Stimulated activated CD4-positive, alpha-beta T cell treated with anti-CD3 and anti-CD28 coated beads, Interleukin-15, amount 100 ng/mL, for 1 hour (primary cell): ENCODE measurements at places on chromosomes 5 and 9.

GRCh38 chr5:53076014-53076583 is 33.5 kb downstream of the MOCS2 start:
- DNase-seq, result no peak

GRCh38 chr5:54753034-54753433 is 232.4 kb downstream of the ESM1 start:
- DNase-seq, result no peak

- DNase-seq, result no peak
Measured at GRCh38 chr9:93810028-93810971, 144.9 kb downstream of the BARX1 start.

GRCh38 chr5:180018347-180019060 is 53.1 kb downstream of the RNF130 start:
- no peak for DNase-seq

- no peak for DNase-seq
Measured at GRCh38 chr5:5726401-5726800, 303.9 kb downstream of the ICE1 start.

GRCh38 chr5:82225525-82226172 is 52.5 kb downstream of the RPS23 start:
- peak; percentile 20 for DNase-seq

- no peak for DNase-seq
Measured at GRCh38 chr9:21404146-21404545, 4.8 kb upstream of the IFNA8 start.

DNA sequence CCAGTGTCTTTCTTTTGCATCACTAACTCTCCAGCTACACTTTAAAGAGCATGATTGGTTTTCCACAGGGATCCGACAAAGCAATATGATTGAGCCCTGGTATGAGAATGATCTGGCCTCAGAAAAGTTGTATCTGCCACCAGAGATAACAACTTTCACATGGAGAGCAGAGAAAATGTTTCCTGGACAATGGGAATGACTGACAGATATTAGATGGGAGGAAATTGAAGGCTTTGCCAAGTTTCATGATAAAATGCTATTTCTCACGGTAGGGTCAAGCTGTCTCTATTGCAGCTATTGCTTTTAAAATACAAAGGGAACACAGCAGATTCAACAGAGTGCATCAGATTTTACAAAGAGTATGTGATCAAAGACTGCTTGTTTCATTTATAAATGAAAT is 56.4 kb upstream of the GLIS3 start:
- no peak for DNase-seq

- DNase-seq, result no peak
Measured at GRCh38 chr5:23014825-23015224, 161.7 kb upstream of the CDH12 start.

DNA sequence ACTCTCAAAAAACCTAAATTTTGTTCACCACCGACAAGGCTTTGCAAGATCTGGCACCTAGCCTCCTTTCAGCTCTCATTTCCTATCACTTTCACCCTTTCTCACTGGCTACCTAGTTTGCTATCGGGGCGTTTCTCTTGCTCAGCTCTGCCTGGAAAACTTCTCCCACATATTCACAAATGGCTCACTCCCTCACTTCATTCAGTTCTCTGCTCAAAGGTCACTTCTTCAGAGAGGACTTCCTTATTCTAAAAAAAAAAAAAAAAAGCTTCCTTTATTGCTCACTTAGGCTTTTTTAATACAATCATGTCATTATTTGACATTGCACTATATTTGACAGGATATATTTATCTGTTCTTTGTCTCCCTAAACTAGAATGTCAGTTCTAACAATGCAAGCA is 2.1 kb upstream of the SLC25A46 start:
- no peak for DNase-seq

- no peak for DNase-seq
Measured at GRCh38 chr5:33968211-33969005, 16.1 kb downstream of the SLC45A2 start.

- no peak for DNase-seq
Measured at GRCh38 chr5:25568989-25569625, 924.3 kb upstream of the CDH10 start.

- no peak for DNase-seq
Measured at GRCh38 chr5:117793963-117794362, 1194.4 kb downstream of the DTWD2 start.

- DNase-seq, result peak; percentile 3
Measured at GRCh38 chr5:65480306-65480865, 1.3 kb downstream of the ADAMTS6 start.

- DNase-seq, result no peak
Measured at GRCh38 chr5:127577458-127577857, 60.0 kb downstream of the PRRC1 start.

GRCh38 chr5:83800201-83800600 is 79.5 kb upstream of the HAPLN1 start:
- no peak for DNase-seq

- DNase-seq, result no peak
Measured at GRCh38 chr5:98468188-98468869, 305.1 kb upstream of the RGMB start.

GRCh38 chr5:166382031-166382430 is 1909.4 kb upstream of the WWC1 start:
- DNase-seq, result no peak

DNA sequence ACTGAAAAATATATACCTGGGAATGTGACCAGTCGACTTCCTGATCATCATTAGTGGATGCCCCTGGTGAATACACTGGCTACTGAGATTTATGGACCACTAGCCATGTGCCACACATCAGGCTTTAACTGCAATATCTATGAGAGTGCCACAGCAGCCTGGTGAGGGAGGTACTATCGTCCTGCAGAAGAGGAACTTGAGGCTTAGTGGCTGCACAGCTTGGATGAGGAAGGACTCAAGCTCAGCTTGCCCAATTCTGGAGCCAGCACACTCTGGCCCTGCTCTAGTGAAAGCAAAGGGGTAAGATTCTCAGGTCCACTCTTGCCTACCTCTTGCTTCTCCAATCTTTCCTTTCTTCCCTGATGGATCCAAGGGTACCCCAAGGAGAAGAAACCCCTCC is 129.3 kb downstream of the ENTREP1 start:
- no peak for DNase-seq

- DNase-seq, result no peak
Measured at GRCh38 chr5:39274398-39275085, 55.2 kb upstream of the FYB1 start.

GRCh38 chr5:133399247-133399891 is 213.0 kb downstream of the FSTL4 start:
- no peak for DNase-seq

DNA sequence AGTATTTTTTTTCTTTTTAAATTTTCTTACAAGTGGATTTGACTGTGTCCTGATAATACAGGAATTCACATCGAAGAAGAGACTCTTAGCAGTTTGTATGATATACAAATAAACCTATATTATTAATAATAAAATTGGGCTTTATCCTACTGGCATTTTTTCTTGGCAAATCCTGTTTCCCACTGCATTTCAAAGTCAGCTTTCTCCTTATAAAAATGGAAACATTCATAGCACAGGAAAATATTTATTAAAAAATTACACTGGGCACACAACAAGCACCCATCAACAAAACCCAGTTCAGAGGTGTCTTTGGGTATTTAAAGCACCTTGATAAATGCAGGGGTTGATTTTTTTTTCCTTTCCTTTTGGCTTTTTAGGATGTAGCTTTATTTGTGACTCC is 200.9 kb downstream of the MEF2C start:
- no peak for DNase-seq

- no peak for DNase-seq
Measured at GRCh38 chr5:160030631-160031377, 21.9 kb downstream of the TTC1 start.

- DNase-seq, result no peak
Measured at GRCh38 chr9:130575514-130575913, 3.9 kb upstream of the FUBP3 start.

DNA sequence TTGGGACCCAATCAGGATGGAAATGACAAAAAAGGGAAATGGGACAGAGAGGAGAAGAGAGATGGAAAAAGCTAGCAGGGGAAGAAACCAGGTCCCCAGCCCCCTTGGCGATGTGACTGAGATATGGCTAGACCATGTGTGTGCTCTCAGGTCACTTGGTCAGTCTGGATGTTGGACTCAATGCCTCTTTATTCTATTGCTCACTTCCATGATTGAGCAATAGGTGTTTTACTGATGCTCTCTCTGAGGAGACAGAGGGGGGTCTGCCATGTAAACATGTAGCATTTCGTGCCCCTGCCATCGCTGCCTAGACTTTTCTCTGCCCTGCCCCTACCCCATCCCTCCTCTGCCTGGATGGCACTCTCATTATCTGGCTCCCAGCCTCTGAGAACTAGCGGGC is 150.6 kb downstream of the DROSHA start:
- no peak for DNase-seq

GRCh38 chr9:34579104-34579807 is 10.3 kb downstream of the CNTFR start:
- no peak for DNase-seq

GRCh38 chr5:5116956-5117355 is 23.2 kb upstream of the ADAMTS16 start:
- no peak for DNase-seq

DNA sequence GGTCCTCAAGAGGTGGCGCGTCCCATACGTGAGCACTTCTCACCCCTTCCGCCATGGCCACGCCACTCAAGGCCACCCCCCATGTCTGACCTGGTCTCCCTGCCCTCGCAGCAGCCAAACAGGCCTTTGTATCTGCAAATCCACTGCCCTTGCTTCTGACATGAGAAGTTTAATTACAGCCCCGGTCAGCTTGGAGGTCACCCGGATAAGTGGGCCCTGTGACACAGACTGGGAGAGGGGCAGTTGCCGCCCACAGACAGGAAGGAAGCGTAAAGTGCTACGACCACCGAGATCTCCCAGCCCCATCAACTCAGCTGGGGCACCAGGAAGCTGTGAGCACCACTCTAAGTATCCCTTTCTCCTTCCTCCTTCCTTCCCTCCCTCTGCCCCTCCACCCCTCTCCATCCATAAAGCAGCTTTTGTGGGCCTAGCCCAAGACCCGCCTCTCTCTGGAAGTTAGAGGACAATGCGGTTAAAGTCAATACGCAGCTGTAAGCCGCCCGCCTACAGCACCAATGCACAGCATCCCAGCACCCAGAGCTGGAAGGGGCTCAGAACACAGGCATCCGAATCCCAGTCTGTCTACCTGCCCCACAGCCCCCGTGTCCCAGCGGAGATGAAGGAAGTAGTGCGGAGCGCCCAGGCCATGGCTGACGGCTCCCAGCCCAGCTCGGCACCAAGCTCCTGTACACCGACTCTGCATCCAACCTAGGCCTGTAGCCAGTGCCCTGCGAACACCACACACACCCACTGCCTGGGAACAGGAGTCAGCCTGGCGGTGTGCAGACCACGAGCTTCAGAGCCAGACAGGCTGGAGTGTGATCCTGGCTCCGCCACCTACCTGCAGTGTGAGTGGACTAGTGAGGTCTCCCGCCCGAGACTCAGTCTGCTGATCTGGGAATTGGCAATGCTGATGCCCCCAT is 44.8 kb upstream of the RNF130 start:
- DNase-seq, result no peak

DNA sequence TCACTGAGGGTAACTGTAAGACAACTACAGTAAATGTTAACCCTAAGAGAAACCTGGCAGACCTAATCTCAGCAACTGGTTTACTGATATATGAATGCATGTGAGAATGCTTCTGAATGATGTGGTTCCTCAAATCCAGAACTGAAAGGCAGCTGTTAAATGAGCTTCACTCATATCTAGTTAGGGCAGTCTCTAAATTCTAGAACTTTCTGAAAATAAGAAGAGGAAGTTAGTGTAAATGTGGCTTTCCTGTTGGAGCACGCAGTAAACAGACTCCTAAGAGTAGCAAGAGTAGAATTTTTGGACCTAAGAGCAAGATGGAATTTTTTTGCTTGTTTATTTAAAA is 117.9 kb upstream of the KCNN2 start:
- DNase-seq, result no peak

- no peak for DNase-seq
Measured at GRCh38 chr5:103360475-103360874, 101.9 kb downstream of the MACIR start.
